ENCODE measurements at places on chromosomes 2 and 18.

DNA sequence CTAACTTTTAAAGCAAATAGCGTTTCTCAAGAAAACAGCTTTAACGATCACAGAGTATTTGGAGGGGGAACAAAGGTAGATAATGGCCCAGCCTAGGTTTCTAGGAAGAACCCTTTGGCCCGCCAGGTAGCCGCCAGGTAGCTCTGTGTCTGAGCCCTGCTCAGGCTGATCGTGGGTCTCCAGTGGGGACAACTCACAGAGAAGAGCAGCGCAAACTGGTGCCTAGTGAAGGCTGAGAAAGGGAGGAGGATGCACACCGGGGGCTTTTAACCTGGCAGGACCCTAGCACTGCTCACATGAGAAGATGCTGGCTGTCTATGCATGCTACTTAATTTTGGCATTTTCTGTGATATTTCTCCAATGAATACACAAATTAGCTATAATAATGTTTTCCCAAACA, 5.8 kb downstream of the NGEF start:
- DNase-seq = no peak

- no peak for DNase-seq
Measured at GRCh38 chr2:230205034-230205433, 14.8 kb downstream of the SP110 start.

DNA sequence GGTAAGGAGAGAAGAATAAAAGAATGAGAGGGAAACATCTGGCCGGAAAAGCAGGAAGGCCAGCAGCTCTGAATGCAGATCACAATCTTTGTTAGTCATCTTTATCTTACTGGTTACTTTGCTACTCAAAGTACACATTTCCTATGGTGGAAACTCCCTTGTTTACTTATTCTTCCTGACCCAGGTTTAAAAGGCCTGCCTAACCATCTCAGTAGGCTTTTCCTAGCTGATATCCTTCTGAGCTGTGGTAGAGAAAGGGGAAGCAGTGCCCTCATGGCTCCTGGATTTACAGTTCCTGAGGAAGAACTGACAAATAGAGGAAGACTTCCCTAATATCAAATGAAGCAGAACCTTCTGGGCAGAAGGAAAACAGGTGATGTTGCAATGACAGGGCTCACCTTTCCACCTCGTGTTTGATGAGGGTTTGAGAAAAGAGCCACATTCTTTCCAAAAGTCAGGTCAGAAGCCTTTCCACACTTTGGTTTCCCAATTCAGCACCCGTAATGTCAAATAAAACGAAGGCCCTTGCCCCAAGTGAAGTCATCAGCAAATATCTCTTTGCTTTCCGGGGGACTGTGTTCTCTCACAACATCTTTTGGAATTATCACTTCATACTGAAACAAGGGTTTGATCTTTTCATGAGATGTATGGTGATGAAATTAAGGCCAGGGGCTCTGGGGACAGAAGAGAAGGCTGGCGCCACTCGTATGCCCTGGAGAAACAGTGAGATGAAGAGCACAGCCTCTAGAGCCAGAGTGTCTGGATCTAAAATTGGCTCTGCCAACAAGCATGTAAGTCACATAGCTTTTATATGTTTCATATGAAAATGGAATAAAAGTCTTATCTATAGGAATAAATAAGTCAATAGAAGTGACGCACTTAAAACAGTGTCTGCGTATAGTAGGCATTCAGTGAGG, 26.7 kb upstream of the APOB start:
- DNase-seq = no peak

GRCh38 chr2:59900728-59901452, 652.6 kb downstream of the BCL11A start:
- DNase-seq = no peak

DNA sequence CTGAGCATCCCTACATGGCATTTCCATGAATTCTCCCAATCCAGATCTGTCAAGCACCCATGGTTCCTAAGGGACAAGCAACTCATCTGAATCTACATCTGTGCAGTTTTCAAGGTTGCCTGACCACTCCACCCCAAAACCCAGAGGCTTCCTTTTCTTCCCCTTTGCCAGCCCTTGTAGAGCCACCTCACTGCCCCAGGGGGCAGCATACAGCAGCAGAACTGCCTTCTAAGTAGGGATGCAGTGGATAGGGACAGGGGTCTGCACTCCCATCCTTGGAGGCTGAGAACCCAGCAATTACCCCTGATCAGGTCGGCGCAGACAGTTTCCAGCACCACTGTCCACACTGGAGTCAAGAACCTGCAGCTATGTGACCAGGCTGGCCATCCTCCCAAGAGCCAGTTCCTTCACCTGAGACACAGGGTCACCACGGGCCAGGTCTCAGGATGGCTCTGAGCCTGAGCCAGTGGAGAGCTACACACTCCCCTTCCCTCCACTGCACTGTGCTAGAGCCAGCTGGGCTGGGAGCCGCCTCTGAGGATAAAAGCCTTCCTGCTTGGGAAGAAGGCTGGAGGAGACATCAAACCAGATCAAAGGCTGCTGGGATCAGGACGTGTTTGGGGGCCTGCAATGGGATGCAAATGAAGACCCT, 283.1 kb downstream of the CELF4 start:
- DNase-seq = no peak

DNA sequence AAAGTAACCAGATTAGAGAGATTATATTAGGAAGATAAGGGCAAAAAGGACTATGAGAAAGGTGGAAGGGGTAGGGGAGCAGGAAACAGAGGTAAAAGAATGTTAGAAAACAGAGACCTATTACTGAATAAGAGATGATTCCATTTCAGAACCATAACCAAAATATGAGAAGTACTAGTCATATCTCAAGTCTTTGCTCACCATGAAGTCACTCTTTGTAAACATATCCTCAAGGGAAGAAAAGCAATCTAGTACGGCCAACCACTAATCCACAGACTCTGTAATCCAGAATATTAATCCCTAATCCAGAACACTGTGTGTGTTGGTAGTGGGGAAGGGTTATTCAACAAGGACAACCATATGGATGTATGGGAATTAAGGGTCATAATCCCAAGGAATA, 92.0 kb downstream of the CDCA7 start:
- no peak for DNase-seq
